ENCODE measurements at places on chromosomes 3 and 15. TPM values are rescaled to one million over a fixed set of nuclear protein-coding genes. Genes with fewer than 3 reads are reported as not detected.
A peak's percentile ranks its signal among the peaks of the same experiment; 100 is the strongest.

DNA sequence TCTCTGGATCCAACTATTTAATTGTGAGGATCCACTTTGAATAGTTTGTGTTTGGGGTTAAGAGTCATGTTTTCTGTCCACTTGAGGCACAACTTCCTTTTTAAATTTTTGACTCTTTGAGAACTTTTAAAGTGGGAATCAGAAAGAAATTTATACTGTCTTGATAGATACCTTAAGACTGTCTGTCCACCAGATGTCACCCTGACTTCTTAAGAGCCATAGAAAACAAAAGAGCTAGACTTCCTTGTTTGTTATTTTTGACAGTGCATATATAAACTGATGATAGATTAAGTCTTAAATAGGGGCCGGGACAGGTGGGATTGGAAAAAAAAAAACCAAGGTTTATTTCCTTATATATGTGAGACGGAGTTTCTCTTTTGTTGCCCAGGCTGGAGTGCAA lies 52.1 kb upstream of the WDR72 start:
- no peaks in the 10 kb centered on the region for H3K36me3 ChIP-seq
- no peak for DNase-seq
- H3K27ac ChIP-seq: no peak overlapping the region
- no peaks in the 10 kb centered on the region for H3K4me1 ChIP-seq
- H3K4me3 ChIP-seq: no peak overlapping the region

- no peaks in the 10 kb centered on the region for H3K27me3 ChIP-seq
- H3K36me3 ChIP-seq: no peaks in the 10 kb centered on the region
Observed at GRCh38 chr3:171892457-171892856, 49.3 kb downstream of the TMEM212 start.

- no peaks in the 10 kb centered on the region for H3K4me1 ChIP-seq
- H3K36me3 ChIP-seq: no peaks in the 10 kb centered on the region
- no peak overlapping the region for H3K27ac ChIP-seq
- no peaks in the 10 kb centered on the region for H3K27me3 ChIP-seq
Observed at GRCh38 chr15:71103102-71103676, 12.1 kb upstream of the THSD4 start.

DNA sequence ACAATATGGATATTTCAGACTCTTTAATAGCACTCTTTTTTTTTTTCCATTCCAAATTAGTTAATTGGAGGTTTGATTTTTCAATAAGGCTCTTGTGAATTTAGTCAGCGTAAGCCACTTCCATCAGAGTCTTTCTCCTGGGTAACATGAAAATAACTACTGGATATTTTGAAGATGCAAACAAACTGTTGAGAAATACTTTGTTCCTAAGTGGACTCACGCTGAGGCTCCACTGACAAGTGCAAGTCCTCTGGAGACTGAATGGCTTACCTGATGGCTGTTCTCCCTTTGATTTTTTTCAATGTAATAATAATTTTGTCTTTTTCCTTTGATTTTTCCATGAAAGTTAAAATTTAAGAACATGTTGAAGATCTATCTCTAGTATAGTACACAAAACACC lies 26.0 kb upstream of the TM4SF1 start:
- peaks cover 61% of the 10 kb centered on the region for H3K4me1 ChIP-seq
- DNase-seq: no peak
- H3K27me3 ChIP-seq: no peaks in the 10 kb centered on the region
- H3K4me3 ChIP-seq: no peak overlapping the region

- H3K27me3 ChIP-seq: no peaks in the 10 kb centered on the region
- no peaks in the 10 kb centered on the region for H3K36me3 ChIP-seq
- H3K27ac ChIP-seq: no peak overlapping the region
- no peak overlapping the region for H3K4me3 ChIP-seq
- no peaks in the 10 kb centered on the region for H3K4me1 ChIP-seq
Observed at GRCh38 chr3:123774474-123774873, 109.7 kb downstream of the MYLK start.

DNA sequence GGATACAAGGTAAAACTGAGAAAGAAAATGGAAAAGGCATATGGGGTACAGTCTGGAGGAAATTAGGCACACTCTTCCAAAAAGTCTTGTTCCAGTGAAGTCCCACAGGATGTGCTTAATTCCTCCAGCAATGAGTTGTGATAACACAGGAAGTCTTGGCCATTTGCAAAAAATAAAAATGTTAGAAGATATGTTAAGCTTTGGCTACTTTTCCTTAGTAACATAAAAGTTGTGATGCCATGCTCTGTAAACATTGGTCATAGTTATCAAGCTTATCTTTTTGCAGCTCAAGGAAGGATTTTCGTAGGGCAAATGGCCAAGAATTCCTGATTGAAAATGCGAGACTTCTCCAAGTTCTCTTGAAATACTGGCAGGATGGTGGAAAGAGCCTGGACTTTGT lies 26.4 kb downstream of the LNP1 start:
- H3K27me3 ChIP-seq: no peaks in the 10 kb centered on the region
- no peak overlapping the region for H3K27ac ChIP-seq
- H3K4me3 ChIP-seq: no peak overlapping the region

DNA sequence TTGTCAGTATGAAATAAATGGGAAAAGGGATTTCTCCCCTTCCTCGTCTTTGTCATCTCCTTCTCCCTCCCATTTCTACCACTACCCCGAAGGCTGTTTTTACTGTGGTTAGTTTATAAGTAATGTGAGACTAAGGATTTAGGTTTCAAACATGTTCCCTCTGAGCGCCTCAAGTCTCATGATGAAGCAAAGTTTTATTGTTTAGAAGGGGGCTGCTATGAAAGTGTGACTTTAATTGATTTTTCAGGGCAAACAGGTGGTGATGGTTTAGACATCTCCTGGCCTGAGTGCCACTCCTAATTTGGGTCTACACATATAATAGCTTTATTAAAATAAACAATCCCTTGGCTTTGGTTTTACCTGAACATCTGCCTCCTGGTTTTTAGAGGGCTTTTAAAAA lies 185.5 kb downstream of the MCTP2 start:
- H3K4me3 ChIP-seq: no peak overlapping the region
- H3K27ac ChIP-seq: no peak overlapping the region
- H3K36me3 ChIP-seq: no peaks in the 10 kb centered on the region
- no peaks in the 10 kb centered on the region for H3K4me1 ChIP-seq
- H3K27me3 ChIP-seq: no peaks in the 10 kb centered on the region
- no peak for DNase-seq

DNA sequence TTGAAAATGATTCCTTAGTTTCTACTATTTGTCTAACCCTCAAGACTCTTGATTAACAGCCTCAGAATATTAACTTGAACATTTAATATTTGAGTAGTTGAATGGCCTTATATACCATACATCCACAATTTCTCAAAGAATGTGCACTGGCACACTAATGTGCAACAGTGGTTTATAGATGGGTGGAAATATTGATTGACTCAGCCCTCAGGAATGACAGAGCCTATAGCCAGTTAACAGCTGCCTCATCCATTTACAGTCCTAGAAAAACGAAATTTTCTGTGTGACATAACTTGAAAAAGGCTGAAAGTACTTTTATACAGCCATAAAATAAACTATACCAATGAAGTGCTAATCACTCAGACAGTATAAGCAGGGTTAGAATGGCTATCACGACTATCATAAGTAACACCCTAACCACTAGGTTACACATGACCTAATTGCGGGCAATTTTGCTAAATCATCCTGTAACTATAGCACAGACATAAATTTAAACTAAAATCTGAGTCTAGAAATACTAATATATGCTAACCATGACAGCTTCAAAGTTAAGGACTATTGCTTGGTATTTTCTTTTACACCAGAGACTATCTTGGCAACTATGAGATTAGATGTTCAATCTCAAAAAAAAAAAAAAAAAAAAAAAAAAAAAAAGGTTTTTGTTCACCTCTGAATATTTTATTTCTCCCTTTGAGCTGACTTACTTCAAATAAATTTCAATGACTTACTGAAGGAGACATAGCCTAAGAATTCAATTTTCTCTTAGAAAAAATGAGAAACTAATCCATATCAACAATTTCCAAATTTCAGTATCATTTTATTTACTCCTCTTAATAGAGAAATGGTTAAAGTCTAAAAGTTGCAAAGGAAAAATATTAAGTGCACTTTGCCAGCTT lies 9.3 kb downstream of the SECISBP2L start:
- no peak overlapping the region for H3K4me3 ChIP-seq
- no peak overlapping the region for H3K27ac ChIP-seq
- H3K27me3 ChIP-seq: no peaks in the 10 kb centered on the region

DNA sequence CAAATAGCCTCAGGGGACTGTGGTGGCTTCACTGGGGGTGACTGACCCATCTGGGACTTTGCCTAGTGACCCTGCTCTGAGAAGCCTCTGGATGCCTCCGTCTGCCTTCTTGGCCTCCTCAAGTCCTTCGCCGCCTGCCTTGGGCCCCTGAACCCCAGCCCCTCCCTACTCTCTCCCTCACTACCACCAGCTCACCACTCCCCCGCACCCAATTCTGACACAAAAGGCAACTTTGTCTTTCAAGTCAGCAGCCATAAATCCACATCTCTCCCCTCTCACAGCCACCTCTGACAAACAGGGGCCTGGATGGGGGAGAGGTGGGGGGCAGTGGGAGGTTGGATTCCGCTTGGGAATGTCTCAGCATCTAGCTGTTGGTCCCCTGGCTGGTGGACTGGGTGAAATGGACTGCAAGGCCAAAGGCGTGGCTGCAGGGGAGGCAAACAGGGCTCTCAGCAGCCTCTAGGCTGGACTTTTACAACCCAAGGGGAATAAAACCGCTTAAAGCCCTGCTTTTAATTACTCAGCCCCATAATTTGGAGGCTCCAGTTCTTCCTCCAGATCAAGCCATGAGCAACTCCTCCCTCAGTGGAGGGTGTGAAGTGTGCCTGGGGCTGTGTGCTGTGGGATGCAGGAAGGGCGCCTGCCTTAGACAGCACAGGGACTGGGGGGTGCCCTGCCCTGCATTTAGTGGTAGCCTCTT lies 33.4 kb downstream of the IGDCC3 start:
- no peak overlapping the region for H3K4me3 ChIP-seq
- no peak for DNase-seq
- no peaks in the 10 kb centered on the region for H3K27me3 ChIP-seq

GRCh38 chr3:123324880-123325765 lies 123.4 kb downstream of the SEC22A start:
- no peak overlapping the region for H3K27ac ChIP-seq
- peaks cover 7% of the 10 kb centered on the region for H3K4me1 ChIP-seq
- peak; percentile 39 for DNase-seq
- no peaks in the 10 kb centered on the region for H3K36me3 ChIP-seq
- no peaks in the 10 kb centered on the region for H3K27me3 ChIP-seq

DNA sequence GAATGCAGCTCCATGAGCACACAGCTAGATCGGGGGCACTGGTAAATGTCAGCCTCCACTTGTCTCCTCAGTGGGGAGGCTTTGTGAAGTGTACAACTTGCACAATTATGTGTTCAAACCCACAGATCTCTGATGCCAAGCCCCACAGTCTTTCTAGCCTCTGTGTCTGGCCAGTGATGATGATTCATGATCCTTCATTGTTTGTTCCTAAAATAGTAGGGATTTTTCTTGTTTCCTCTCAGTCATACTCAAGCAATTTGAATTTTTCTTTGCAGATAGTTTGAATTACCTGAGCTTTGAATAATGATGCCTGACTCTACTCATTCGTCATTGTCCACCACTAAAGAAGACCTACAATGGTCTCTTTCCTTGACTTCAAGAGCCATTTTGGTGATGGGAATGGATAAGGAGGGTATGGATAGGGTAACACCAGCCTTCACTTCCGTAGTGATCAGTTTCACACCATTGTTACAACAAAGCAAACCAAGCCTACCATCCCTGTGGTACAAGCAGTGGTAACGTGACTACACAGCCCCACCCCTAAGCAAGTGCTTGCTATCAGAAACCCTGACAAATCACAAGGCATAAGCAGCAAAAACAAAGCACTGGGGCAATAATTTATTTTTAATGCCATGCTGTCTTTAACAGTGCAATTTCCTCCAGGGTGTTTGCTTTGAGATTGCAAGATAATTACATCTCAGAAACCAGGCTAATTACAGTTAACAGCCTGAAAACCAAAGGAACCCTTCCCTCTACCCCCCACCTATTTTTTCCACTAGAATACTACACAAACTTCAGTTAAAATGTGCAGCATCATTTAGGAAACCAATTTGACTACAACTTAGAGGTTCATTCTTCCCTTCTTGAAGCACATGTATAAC lies 114.1 kb upstream of the PPP2R3A start:
- H3K27ac ChIP-seq: no peak overlapping the region
- no peak for DNase-seq
- no peaks in the 10 kb centered on the region for H3K4me1 ChIP-seq

DNA sequence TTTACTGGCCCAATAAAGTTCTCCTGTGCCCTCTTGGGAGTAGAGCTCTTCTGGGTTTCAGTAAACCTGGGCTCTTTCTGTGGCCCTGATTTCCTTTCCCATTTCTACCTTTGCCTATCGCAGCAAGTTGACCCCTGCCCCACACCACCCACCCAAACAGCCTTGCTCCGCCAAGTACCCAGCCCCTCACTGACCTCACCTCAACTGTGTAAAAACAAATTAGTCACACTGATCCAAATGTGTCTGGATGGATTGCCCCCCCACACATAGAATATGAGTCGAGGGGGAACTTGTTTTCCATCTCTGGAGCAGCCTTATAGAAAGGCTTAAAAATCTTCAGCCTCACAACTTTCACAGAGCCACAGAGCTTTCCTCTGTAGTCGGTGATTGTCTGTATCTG lies 28.6 kb upstream of the VEPH1 start:
- no peaks in the 10 kb centered on the region for H3K36me3 ChIP-seq
- H3K4me3 ChIP-seq: no peak overlapping the region
- H3K4me1 ChIP-seq: no peaks in the 10 kb centered on the region
- no peaks in the 10 kb centered on the region for H3K27me3 ChIP-seq
- DNase-seq: no peak
- H3K27ac ChIP-seq: no peak overlapping the region

GRCh38 chr3:138078901-138079344 lies 36.5 kb downstream of the DZIP1L start:
- H3K4me1 ChIP-seq: peaks cover 6% of the 10 kb centered on the region
- no peaks in the 10 kb centered on the region for H3K27me3 ChIP-seq
- no peak for DNase-seq
- no peak overlapping the region for H3K4me3 ChIP-seq

The DZIP1L gene
- total RNA-seq: 8.0 TPM

The DNAJA4 gene
- 2.3 TPM for total RNA-seq

The UROC1 gene
- total RNA-seq: not detected

The LRRC2 gene
- 0.61 TPM for total RNA-seq

The EOMES gene
- total RNA-seq: 0.24 TPM

Measured in pancreas (tissue), 10 donors.